Stimulated activated effector memory CD8-positive, alpha-beta T cell treated with anti-CD3 and anti-CD28 coated beads, Interleukin-12 subunit alpha, Interleukin-12 subunit beta, amount 100 ng/mL, for 72 hours (primary cell): ENCODE measurements at places on chromosomes 12 and 14.

- DNase-seq: no peak
These were observed 58.4 kb downstream of the BCL11B start for GRCh38 chr14:99213527-99213971.

DNA sequence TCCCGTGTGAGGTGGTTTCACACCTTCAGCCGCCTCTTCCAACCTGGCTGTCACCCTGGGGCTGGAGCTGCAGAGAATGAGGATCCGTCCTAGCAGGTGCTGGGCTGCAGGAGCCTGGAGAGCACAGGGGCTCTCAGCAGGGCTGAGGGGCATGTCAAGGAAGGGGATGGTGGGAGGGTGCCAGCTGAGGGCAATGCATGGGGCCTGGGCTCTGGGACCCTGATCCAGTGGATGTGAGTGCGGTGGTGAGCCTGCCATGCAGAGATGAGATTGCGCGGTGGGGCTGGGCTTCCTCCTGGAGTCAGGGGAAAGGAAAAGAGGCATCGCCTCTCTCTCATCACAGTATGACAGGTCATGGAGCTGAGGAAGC, 31.5 kb downstream of the ANAPC7 start:
- no peak for DNase-seq

- DNase-seq: no peak
These were observed 19.0 kb downstream of the DIP2B start for GRCh38 chr12:50523772-50524171.

GRCh38 chr14:71136386-71137060, 229.3 kb downstream of the PCNX1 start:
- no peak for DNase-seq

GRCh38 chr14:52700701-52701172, 5.4 kb upstream of the ERO1A start:
- DNase-seq: no peak

DNA sequence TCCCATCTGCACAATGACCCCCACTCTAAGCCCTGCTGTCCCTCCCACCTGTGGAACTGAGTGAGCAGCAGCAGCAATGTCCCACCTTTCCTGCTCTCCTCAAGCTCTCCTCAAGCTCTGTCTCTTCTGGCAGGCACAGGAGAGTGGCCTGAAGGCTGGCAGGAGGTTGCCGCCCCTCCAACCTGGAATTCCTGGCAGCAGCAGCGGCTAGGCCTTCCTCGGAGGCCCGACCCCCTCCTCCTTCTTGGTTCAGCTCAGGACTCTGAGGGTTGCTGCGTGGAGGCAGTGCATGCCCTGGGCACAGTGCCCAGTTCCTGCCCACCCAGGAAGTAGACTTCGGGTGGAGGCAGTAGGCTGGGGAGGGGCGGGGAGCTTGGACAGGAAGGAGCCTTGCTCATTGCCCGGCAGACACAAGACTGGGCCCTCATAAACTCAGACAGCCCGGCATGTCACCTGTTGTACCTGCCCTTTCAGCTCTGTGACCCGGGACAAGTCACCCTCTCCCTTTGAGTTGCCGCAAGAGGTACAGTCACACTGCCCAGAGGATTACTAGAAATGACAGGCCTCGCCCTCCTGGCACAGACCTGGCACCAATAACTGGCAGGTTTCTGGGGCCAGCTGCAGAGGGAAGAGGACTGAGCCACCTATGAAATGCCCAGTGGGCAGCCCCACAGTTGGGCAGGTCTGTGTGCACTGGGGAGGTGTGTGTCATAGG, 2.1 kb upstream of the SERPINA1 start:
- no peak for DNase-seq

GRCh38 chr12:57011438-57012424, 4.6 kb downstream of the TAC3 start:
- DNase-seq: no peak

DNA sequence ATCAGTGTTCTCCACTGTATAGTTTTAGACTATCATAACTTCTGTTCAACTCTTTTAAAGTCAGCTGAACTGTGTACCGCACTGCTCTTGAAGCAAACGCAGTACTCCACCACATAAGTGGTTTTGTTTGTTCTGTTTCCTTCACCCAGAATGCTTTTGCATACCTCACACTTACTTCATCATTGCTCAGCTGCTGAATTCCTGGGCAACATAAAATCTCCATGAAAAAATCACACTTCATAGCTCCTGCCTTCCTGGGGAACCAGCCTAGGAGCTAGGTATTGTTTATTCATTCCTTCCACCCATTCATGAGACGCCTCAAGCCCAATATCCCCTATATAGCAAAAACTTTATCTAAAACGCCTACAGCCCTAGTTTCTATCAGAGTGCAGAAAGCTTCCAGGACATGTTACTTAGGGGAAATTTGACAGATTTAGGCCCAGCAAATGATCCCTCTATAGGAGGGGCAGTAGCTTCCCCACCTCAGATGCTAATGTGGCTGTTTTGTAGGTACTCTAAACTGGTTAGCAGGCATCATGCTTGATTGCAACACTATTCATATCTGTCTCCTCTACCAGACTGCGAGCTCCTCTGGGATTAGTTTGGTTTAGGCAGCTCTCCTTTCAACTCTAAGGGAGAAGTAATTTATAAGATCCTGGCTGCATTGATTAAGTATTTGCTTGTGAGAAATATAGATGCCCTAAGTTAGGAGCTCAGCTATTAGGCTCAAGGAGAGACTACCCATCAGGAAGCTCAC, 44.5 kb downstream of the LRRC9 start:
- no peak for DNase-seq

- no peak for DNase-seq
These were observed 271.1 kb upstream of the G2E3 start for GRCh38 chr14:30287579-30288445.
